ENCODE measurements at places on chromosomes 2 and 18.

- DNase-seq: no peak
These were observed 1.1 kb downstream of the PAX8 start for GRCh38 chr2:113277474-113278072.

- DNase-seq: peak; percentile 68
These were observed 244.3 kb upstream of the PXDN start for GRCh38 chr2:1988594-1988993.

DNA sequence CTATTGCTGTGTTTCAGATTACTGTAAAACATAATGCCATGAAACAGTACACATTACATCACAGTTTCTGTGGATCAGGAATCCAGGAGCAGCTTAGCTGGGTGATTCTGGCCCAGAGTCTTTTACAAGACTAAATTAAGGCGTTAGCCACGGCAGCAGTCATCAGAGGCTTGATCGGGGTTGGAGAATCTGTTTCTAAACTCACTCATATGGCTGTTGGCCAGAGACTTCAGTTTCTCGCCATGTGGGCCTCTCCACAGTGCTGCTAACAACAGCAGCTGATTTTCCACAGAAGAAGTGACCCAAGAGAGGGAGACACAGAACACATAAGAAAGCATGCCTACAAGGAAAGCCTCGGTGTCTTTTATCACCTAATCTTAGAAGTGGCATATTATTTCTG is 89.2 kb upstream of the MYO3B start:
- no peak for DNase-seq

GRCh38 chr2:26640331-26640745 is 828 bp downstream of the CIB4 start:
- no peak for DNase-seq

GRCh38 chr18:60235164-60235563 is 137.4 kb downstream of the MC4R start:
- DNase-seq: no peak

Measured in putamen (tissue), 1 donor.